ENCODE measurements at places on chromosomes 4 and X.

- peak; percentile 40 for DNase-seq
Measured at GRCh38 chrX:64976673-64977040, 407 bp upstream of the ZC4H2 start.

- no peak for DNase-seq
Measured at GRCh38 chr4:155599085-155599484, 67.6 kb upstream of the GUCY1A1 start.

GRCh38 chr4:94256144-94256783, 48.6 kb downstream of the SMARCAD1 start:
- no peak for DNase-seq

GRCh38 chrX:140715787-140716186, 6.2 kb downstream of the LINC00632 start:
- DNase-seq: no peak

- DNase-seq: no peak
Measured at GRCh38 chr4:99833756-99834155, 17.1 kb downstream of the DAPP1 start.

DNA sequence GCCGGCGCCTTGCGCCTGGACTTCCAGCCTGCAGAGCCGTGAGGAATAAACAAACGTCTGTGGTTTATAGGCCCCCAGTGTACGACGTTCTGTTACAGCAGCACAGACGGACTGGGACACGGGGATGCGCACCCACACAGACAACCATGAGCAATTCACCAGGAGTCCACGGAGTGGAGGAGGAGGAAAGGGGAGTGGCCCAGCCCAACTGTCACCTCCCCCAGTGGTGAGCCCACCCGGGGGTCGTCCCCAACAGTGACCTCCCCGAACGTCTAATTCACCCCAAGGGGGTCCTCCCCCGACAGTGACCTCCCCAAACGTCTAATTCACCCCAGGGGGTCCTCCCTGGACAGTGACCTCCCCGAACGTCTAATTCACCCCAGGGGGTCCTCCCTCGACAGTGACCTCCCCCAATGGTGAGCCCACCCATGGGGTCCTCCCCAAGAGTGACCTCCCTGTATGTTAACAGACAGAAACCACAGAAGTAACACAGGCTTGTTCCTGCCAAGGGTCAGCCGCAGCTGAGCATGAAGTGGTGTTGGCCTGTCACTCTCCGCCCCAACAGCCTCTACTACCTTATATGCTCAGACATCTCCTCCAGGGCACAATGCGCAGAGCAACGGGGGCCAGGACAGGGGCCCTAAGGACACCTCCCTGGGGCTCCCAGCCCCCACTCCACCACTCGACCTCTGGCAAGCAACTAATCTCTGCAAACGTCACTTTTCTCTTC, 6.2 kb downstream of the GAK start:
- DNase-seq: no peak

DNA sequence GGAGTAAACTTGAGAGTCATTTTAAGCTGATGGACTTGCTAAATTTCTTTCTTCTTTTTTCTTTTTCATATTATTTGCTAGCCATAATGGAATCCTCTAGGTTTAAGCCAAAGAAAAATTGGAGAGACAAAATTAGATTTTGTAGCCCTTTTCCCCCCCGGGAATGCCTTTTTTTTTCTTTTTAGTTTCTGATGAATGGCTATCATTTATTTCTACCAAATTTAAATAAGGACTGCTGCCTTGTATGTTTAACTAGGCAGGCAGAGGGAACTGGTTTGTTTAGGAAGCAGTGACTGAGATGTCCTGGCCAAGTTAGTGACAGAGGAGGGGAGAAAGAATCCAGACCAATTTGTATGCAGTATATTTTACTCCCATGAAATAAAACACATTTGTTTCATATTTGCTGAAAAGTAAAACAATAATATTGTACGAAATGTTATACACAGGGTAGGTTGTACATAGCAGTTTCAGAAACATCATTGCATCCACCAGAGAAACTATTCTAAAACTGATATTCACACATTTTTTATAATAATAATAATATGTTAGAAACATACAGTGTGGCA, 5.7 kb downstream of the PITX2 start:
- DNase-seq: no peak

DNA sequence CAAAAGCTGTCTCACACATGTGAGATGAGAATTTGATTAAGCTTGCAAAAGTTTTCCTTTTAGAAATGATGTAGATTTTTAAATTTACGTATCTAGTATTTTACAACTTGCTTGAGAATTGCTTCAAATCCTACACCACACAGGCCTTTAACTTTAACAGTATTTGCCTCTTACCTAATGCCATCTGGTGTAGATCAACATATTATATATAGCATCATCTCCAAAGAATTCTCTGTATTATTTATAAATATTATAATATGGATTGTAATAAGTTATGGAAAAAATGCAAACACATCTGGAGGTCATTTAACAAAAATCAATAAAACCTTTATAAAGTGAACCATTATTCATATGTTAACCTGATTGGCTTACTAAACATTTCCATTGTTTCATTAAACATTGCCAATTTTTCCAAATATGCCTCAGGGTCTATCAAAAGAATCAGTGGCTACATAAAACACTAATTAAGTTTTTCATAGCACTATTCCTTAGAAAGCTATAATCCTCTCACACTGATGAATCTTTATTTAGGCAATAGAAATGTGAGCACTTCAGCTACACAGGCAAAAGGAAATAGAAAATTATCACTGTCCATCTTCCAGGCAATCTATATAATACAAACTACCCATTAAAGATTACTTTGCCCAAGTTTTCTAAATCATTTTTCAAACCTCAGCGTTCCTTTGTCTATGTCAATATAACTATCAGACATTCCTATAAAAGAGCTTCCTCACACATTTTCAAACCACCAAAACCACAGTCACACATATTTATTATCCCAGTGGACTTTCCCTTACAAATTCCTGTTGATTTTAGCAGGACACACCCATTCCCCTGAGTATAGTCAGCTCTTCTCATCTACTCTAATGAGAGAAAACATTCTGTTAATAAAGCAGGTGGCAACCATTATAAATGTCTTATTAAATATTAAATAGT, 83.5 kb upstream of the INTU start:
- no peak for DNase-seq

DNA sequence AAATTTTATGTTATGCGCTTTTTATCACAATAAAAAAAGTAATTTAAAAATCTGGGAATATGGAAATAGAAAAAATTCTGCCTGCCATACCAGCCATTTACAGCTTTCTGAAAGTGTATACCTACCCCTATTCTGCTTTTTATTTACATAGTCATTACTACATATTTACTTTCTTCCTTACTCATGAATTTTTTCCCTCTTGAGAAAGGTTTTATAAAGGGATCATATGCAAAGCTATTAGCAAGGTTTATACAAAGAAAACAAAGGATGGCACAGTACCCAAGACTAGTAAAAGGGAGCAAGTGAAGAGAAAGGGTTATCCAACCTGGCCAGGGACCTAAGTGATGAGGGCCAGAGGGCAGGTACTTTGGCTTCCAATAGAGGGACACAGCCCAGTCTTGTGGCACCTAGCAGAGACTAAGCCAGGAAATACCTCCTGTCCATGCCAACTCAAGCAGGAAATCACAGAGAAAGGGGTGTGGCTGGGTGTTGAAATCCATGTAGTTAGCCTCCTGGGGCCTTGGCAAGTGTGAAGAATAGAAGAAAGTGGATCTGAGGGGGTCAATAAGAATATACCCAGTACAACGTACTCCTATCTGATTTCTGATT, 207.3 kb upstream of the VEGFC start:
- DNase-seq: no peak

DNA sequence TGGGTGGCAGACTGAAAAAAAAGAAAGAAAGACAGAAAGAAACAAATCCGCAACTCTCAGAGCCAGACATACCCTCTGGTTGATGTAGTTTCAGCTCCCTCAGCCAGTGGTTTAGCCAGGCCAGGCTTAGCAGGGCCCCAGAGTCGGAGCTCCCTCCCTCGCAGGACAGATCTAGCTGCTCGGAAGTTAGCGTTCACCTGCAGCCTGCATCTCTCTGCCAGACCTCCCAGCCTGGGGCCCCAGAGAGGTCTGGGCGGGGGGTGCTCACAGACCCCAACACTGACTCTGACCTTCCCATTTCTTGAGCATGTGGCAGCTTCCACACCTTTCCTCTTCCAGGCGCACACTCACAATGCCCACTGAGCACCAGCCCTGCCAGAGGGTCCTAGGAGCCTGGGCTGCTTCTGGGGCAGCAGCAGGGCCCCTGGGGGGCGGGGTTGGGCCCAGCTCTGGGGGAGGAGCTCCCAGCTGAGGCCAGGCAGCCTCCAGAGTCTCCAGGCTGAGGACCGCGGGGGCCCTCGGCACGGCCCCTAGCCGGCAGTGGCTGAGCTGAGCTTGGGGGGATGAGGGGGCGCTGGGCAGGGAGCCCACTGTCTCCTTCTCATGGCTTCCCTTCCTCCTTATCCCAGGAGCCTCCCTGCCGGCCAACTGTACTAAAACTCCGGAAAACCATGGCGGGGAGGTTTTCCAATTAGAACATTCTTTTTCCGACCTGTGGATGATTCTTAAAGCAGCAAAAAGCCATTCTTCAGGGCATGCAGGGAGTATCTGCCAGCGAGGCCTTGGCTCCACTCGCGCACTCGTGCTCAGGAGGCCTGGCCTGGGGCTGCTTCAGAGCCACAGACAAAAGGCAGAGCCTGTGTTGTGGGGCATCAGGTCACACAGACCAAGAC, 4.6 kb upstream of the ZNF185 start:
- no peak for DNase-seq

GRCh38 chrX:82589410-82589809, 918.7 kb upstream of the POU3F4 start:
- DNase-seq: no peak

DNA sequence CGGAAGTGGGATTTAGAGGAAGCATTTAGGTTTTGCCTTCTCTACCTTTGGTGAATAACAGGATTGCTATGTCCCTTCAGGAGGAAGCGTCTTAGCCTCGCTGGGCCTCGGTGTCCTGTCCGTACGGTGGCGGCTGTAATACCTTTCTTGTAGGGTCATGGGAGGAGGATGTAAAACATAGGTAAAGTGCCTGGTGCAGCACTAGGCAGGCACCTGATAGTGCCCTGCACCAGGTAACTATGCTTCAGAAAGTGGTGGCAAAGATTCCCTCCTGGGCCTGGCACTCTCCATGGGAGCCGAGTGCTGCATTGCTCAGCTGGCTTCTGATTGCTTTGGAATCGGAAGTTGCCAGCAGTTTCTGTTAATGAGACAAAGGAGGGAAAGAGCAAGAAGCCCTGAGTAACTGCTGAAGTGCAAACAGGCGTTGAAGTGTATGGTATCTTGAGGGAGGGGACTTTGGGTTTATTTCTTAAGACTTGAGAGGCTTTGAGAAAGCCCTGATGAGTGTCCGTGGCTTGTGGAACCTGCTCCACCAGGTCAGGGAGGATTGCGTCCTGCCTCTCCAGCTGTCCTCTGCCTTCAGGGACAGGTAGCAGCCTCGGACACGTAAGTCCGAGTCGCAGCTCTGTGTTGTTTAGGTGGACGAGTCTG, 45.8 kb downstream of the TBC1D14 start:
- DNase-seq: peak; percentile 25

DNA sequence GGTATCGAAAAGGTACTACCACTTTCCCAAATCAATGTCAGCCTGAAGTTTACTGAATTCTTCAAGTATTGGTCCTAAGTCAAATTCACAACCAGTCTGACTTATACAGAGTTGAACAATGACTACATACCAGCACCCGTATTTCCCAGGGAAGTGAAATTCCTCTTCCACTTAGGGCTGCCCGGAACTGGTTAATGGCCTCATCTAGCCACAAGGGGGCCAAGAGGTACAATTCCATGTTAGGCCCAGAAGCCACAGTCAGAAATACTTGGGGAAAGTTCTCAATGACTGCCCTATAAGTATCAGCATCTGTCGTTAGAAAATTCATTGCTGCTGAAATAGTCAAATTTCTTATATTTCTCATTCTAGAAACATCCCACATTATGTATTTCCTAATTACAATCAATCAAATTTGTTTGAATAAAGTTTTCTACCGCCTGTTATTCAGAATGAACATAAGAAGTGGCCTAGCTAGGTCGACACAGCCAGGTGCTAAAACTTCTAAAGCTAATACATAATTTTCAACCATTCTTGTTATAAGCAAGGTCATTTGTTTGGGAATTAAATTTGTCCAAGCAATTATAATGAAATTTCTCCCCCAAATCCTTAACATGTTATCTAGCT, 5.6 kb upstream of the PCDH7 start:
- DNase-seq: no peak

DNA sequence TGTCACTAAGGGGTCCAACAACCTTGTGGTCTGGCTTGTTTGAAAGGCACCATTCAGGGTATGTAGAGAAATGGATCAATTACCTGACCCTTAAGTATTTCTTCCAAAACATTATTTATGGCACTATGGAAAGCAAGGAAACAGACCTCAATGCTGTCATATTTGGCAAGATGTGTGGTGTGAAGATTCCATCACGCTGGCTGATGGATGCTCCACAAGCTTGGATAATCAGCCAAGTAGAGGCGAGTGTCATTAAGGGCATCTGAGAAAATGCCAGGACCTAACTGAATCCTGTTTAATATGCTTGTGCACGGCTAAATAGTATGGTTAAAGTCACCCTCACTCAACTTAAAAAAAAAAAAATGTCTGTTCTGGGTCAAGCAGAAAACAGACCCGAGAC, 120.7 kb downstream of the COMMD8 start:
- DNase-seq: no peak

- DNase-seq: peak; percentile 82
Measured at GRCh38 chrX:153947009-153947769, 2.7 kb upstream of the RENBP start.

GRCh38 chr4:626201-627091, 1.1 kb downstream of the PDE6B start:
- no peak for DNase-seq

DNA sequence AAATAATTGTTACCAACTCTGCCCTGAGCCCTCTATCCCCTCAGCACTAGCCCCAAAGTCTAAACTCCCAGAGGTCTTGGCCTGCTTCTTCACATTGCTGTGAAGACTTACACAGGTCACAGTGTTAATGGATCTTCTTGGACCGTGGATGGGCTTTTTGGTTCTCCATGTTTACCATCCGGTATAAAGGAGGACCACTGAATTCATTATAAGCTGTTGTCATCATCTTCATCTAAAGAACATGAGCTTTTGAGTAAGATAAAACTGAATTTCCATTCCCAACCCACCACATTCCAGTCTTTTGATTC, 8.5 kb downstream of the NUDT11 start:
- DNase-seq: no peak
